ENCODE measurements at places on chromosomes 2 and 18.
A peak's percentile ranks its signal among the peaks of the same experiment; 100 is the strongest.

DNA sequence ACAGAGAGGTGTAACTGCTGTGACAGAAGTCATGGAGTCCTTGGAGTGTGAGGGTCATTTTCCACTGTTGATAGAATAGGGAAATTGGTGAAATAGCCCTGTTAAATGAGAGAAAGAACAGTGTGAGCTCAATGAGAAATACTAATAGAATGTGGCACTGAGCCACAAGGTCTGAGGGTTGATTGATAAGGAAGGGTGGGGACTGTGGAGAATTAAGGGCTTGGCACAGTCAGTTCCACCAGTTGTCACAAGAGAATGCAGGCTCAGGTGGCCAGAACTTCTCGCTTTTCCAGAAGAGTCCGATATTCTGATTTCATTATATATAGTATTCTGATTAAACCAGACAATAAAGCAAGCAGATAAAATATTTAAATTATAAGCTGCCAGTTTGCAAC, 9.1 kb upstream of the IL1RN start:
- no peak for DNase-seq

DNA sequence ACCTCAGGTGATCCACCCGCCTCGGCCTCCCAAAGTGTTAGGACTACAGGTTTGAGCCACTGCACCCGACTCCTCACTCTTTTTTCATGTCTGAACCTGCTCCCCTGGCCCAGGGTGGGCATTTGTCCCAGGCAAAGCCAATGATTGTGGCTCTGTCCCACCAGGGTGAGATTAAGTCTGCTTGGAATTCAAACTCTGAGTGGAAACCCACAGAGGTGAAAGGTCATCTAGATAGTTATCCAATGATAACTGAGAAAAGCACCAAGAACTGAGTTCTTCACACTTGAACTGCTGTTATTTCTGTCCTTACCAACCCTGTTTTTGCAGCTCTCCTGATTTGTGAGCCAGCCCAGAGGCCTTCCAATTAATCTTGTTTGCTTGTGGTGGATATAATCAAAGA, 62.4 kb upstream of the ACVR1 start:
- DNase-seq, result no peak

DNA sequence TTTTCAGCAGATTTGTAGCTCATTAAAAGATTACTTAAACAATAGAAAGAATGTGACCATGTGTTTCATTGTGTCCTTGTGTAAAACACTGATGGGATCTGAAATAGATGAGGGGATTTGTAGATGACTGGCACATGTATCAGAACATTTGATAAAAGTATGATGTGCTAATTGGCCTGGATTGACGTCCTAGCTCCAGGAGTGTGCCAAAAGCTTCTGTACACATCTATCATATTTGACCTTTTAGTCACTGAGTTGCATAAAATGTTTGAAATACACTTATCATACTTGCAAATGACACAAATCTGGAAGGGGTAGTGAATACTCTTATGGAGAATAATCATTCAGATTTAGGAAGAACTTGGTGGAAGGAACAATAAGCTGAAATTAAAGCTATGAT, 778.5 kb downstream of the ERBB4 start:
- no peak for DNase-seq

DNA sequence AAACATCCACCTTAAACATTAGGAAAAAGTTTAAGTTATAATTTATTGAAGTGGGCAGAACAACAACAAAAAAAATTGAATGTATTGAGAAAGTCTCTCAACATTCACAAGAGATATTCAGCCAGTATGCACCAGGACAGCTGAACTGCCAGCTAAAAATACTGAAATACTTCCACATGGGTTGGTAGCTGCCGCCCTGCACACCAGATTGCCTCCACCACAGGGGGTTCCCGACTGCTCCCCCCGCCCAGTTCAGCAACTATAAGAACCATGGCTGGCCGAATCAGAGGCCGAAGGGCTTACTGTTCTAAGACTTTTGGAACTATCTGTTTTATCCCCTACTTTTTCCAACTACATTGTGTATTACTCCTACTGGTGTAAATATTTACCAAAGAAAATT, 150.0 kb upstream of the LRP1B start:
- DNase-seq, result no peak

DNA sequence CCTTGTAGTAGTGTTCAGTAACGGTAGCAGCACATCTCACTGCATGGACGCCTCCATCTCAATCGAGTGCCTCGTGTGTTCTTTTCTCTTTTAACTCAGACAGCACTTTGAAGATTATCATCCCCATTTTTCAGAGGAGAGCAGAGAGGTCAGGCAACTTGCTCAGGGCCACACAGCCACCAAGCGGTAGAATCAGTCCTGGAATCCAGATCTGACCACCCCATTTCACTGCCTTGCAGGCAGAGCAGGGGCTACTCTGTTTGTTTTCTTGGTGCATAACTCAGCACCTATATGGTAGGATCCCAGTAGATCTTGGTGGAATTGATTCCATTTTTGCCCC, 129.5 kb downstream of the SMAD7 start:
- DNase-seq, result no peak

- DNase-seq, result no peak
These were observed 87.1 kb upstream of the MCFD2 start for GRCh38 chr2:47002480-47003381.

DNA sequence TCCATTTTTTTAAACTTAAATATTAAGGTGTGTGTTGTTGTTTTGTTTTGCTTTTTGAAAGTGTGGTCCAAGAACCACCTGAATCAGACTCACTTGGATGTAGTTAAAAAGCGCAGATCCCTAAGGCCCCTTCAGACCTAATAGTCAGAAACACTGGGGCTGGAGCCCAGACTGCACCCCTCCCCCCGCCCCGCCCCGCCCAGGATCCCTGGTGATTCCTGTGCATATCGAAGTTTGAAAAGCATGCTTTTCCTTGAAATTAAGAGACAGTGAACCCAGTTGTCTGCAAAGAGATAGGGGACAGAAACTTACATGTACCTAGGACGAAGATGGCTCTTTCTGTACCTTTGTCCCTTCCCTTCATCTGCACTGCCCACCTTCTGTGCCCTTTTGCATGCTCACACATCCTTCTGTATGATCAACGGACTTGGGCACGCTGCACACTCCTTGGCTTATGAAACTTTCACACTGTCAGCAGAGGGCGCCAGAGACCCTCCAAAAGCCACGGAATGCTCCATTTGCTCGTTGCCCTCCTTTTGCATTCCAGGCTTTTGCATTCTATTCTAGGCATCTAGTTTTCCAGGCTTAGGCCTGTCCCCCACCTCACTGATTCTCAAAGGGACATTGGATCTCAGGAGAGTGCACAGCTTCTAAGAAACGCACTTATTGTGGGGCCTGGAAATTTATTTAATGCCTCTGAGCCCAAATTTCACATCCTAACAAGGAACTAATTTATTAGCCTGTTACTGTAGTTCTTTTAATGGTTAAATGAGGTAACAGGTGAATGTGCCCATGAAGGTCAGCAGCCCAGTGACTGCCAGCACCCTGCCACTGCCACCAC, 32.8 kb upstream of the SLC14A1 start:
- DNase-seq, result peak; percentile 38

DNA sequence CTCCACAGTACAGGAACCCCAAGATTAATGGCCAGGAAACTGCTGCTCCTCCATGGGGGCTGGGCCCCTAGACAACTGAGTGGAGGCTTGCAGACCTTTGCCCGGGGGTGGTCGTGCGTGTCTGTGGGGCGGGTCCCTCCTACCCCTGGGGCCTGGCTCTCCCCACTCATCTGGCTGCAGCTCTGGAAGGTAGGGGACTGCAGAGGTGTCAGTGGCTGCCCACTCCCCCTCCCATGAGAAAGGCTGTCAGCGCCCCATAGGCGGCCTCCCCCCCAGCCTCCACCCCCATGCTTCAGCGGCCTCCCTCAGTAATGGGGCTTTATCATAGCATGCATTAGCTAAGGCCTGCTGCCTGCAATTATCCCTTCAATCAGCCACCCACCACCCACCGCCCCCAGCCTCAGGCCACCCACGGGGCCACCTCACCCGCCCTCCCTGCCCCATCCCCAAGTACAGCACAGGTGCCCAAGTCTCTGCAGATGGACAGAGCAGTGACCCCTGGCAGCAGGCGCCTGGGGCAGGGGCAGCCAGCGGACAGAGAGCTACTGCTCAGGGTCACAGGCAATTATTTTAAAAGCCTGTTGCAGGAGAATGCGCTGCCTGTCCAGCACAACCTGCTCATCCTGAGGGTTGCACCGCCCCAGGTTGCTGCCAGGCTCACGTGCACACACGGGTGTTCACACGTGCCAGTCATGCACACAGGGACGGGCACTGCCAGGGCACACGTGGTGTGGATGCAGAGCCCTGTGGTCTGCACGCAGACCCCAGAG, 9.1 kb upstream of the ECEL1 start:
- DNase-seq, result no peak

GRCh38 chr2:230218421-230218820, 1.4 kb downstream of the SP110 start:
- no peak for DNase-seq

DNA sequence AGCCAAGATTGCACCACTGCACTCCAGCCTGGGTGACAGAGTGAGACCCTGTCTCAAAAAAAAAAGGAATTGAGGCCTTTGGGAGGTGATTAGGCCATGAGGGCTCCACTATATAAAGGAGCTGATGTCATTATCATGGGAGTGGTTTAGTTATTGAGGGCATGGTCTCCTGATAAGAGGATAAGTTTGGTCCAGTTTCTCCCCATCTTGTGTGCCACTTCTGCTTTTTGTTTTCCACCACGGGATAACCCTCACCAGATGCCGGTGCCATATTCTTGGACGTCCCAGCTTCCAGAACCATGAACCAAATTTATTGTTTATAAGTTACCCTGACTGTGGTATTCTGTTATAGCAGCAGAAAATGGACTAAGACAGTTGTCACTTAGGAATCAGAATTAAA, 125.8 kb downstream of the C1D start:
- no peak for DNase-seq

DNA sequence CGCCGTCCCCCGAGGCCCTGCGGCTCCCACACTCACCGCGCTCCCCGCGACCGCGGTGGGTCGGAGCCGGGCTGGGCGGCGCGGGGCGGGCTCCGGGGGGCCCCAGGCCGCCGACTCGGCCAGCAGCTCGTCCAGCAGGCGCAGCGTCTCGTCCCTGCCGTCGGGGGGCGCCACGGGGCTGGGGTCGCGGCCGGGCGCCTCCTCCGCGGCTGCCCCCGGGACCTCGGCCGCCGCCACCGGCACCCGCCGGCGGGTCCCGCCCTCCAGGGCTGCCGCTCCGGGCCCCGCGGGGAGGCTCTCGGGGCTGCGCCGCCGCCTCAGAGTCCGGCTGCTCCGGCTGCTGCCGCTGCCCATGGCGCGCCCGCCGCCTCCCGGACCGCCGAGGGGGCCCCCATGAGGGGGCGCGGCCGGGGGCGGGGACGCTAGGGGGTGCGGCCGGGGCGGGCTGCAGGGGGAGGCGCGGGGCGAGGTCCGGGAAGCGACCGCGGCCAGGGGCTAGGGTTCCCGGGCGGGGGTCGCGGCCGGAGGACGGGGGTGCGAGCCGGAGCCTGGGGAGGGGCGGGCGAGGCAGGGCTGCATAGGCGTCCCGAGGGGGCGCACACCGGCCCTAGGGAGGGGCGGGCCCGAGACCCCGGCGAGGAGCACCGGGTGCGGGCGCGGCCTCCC, at the start of gene CYS1:
Gene CYS1, minus strand, starts transcription at position 542 of the 666 bp plus-strand sequence. Its CDS starts 188 bp downstream, at position 354.
- DNase-seq, result no peak

- DNase-seq, result no peak
These were observed 11.1 kb upstream of the CYS1 start for GRCh38 chr2:10091182-10091888.

GRCh38 chr18:79371561-79372121, 24.1 kb upstream of the NFATC1 start:
- no peak for DNase-seq

DNA sequence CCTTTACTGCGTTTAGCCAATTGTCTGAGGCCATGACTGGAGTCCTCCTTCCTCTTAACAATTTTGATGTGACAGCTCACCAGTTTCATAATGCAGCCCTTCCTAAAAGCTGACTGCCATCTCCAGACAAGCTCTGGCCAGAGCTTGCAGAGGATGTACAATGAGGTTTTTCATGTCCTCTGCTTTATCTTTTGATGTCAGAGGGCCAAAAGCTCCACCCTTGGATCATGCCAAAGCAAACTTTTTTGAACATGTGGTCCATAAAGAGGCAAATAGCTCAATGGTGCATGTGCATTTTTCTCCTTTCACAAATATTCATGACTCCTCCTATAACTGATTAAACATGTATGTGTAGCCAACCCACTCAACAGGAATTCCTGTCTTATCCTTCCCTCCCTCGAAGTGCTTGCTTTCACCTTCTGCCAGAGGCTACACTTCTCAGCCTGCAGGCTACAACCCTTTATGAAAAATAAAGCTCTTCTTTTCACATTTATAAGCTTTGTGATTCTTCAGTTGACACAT, 266.2 kb downstream of the FBXO15 start:
- DNase-seq, result no peak

DNA sequence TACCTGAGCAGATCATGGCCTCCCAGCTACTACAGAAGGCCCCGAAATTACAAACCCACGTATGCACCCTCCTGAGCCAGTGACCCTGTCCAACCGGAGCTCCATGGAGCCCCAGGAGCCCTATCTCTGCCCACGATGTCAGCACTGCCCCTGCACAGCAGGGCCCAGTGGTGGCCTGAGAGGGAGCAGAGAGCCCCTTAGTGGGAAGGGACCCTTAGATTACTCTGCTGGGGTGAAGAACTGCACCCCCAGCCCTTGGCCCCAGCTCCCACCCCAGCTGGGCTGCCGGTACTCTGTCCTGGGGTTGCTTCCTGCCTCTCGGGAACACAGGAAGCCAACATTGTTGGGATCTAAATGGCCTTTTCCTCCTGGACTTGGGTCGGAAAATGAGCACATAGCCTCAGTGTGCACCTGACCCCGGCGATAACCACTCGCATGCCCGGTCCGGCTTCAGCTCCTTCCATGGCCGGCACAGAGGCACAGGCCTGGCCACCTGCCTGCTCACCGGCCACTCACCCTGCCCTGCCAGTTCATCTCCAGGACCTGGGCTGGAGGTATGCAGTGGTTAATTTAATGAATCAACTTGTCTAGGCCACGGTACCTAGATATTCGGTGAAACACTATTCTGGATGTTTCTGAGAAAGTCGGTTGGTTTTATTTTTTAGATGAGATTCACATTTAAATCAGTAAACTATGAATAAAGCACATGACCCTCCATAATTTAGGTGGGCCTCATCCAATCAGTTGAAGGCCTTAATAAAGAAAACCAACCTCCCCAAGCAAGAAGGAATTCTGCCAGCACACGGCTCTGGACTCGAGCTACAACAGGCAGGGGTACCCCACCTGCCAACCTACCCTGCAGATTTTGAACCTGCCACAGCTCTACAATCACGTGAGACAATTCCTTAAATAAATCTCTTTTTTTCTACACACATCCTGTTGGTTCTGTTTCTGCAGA, 19.2 kb downstream of the TNS1 start:
- no peak for DNase-seq

DNA sequence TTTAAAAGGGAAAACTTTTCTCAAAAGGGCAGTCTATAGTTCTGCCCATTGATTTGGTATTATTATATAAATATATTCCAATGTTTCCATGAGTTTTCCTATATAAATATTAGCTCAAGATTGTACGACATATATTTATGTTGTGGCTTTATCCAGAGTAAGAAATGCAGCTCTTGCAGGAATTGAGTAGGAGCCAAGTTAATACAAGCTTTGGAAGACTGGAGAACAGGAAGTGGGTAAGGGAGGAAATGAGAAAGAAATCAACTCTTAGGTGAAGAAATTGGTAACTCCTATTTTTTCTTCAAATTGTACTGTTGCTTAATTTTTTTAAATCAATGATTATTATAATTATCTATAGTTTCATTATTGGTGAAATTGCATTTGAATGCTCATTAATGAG, 105.4 kb upstream of the FAM117B start:
- DNase-seq, result no peak

GRCh38 chr2:237011206-237011795, 74.4 kb upstream of the COPS8 start:
- no peak for DNase-seq

Measured in stimulated activated CD8-positive, alpha-beta memory T cell treated with anti-CD3 and anti-CD28 coated beads, Interleukin-4, amount 100 ng/mL, for 4 hours (primary cell).